ENCODE measurements at places on chromosomes 16 and 17.

GRCh38 chr17:32819787-32820186 lies 57.1 kb downstream of the MYO1D start:
- no peak for DNase-seq

DNA sequence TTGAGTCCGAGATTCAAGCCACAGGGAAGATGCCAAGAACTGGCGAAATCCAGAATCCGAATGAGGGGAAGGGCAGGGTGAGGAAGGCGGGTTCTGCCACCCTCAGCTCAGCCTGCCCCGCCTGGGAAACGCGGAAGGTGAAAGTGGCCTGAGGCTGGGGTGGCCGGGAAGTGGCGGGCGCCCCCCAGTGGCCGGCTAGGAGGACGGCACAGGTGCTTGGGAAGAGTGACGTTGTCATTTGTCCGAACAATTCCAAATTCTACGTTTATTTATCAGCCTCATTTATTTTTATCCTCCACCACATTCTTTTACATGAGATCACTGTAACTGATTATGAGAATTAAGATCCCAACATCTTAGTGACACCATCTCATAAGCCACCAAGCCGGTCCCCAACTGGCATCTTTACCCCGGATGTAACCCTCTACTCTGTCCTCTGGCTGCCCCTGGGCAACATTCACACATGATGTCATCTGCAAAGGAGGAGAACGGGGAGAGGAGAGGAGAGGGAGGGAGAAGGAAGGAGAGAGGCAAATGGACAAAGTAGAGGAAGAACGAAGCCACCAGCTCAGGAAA lies 21.3 kb downstream of the SRCIN1 start:
- DNase-seq: no peak

DNA sequence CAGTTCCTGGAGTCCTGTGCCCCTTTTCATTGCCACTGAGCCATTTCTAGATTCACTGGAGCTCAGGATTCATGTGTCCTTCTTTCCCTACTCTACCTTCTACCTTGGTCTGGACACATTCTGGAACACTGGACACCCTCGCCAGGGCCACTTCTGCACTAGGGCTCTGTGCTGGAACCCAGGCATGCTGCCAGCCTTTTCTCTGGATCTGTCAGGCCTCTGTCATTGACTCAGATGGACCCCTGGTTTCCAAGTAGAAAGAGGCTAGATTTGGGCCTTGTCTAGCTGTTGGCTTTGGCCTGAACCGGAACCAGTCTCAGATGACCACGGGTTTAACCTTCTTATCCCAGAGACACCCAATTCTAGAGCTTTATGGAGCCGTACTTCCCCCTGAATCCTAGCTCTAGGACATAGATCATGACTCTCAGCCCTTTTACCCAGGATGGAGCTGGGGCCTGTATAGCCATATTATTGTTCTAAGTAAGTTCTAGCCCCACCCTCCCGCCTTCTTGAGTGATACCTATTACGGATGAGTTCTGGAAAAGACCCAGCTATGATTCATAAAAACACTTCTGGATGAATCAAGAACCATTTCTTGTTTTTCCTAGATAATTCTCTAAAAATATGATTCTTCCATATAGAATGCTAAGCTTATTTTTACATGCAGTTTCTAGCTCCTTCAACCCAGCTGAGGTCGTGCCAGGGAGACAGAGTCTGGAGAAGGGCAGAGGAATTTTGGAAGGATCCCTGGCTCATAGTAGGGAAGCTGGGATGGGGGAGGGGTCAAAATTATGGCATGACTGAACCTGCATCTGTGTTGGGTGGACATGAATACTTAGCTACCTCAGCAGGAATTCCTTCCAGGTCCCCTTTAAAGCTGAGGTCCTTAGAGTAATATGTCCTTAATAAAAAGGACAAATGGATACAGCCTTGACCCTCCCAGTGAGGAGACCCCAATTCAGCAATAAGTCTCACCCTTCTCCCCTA lies 1.1 kb upstream of the CHRNB1 start:
- no peak for DNase-seq

DNA sequence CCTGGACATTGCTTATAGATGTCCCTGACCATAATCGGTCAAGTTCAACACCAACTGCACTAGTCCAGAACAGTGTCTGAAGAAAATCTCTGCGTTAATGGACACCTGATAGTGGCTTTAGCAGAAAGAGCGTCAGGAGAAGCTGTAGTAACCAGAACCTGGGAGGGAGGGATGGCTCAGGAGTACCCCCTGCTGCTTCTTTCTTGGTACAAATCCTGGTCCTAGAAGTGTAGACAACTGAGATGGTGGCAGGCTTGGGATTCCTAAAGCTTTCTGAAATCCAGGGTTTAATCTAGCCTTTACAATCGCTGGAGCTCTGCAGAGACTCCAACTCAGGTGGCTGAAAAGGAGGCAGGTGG lies 5.4 kb downstream of the MAP3K14 start:
- no peak for DNase-seq

DNA sequence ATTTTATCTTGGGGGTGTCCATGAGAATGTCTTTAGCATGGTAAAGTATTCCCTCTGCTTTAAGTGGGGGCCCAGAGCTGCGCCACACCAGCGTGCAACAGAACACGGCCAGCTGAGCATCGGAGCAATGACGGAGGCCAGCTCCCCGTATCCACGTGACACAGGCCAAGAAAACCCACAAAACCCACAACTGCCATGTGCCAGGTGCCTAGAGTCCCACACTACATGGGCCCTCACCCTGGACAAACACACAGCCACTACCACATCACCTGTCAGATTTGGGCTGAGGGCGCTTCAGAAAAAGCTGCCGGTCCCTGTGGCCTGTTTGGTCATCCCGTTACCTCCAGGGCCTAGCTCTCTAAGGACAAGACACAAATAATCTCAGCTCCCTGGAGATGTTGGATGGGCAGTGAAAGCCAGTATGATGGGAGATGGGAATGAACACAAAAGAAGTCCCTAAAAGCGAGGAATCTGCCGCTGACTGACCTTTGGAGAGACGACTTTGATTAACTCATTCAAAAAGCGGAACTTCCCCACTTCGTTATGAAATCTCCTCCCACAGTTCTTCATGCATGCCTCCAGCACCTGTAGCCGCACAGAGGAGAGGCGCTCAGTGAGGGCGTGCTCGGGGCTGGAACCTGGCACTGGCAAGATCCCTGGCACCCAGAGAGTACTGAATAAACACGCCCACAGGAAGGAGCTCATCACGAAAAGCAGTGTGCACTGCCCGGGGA lies 17.1 kb downstream of the GGA3 start:
- no peak for DNase-seq

GRCh38 chr17:40915721-40916256 lies 21.7 kb downstream of the KRT23 start:
- peak; percentile 31 for DNase-seq

DNA sequence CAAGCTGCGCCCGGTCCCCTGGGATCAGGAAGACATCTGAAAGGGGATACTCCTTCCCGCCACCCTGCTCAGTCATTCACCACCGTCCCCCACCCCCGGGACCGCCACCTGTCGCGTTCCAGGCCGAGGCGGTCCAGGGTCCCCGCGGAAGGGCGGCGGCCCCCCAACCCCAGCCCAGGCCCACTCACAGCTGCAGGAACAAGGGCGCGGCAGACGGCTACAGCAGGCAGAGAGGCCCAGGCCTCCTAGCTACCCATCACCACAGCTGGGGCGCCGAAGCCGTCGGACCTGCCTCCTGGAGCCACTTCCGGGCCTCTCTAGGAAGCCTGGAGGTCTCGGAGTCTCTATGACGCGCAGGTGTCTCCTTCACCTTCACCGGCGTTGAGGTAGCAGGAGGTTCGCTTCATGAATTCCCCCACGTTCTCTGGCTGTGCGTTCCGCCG lies at the start of gene SDR42E1:
SDR42E1 (minus strand) TSS at position 272 of the 443 bp plus-strand sequence. CDS start 10,612 bp downstream, outside the sequence.
- no peak for DNase-seq

- no peak for DNase-seq
These were observed 167.0 kb downstream of the COPRS start for GRCh38 chr17:31692027-31692426.

- peak; percentile 58 for DNase-seq
These were observed 471.6 kb downstream of the SOX9 start for GRCh38 chr17:72592242-72592966.

GRCh38 chr17:39238311-39238972 lies 12.7 kb upstream of the STAC2 start:
- no peak for DNase-seq

DNA sequence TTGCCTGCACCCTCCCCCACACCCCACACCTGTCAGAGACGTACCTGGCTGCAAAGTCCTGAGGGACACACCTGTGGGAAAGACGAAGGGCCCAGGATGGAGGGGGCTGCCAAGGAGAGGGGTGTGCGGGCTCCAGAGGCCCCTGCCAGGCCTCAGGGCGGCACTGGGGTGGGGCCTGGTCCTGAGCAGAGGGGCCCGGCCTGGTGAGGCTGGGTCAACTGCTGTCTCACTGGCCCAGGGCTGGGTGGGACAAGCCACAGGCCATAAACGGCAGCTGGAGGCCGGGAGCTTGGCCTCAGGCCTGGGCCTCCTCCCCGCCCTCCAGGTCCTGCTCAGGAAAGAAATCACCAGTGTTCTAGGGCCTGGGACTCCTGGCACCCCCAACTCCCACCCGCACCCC lies 510 bp downstream of the TPSG1 start:
- no peak for DNase-seq

- no peak for DNase-seq
These were observed 49.8 kb downstream of the IRF8 start for GRCh38 chr16:85948616-85949265.

GRCh38 chr16:79712276-79712675 lies 111.7 kb upstream of the MAF start:
- DNase-seq: no peak

DNA sequence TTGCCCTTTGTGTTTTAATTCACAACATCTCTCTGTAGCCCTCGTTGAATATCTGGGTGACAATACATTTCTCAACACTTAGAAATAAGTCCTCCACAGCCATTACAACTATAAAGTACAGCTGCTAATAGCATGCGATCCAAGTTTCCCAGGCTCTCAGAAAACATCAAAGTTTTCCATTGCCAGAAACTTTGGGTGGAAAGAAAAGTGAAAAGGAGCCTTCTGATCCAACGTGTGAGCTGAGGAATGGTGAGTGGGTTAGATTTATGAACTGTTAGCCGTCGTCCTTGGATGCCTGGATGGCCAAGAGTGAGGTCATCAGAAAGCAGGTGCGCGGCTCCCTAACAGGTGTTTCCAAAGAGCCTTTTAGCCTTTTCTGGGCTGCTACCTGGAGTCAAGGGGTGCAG lies 258.0 kb downstream of the PMP22 start:
- DNase-seq: no peak

GRCh38 chr16:88685156-88686061 lies 898 bp downstream of the SNAI3 start:
- no peak for DNase-seq

DNA sequence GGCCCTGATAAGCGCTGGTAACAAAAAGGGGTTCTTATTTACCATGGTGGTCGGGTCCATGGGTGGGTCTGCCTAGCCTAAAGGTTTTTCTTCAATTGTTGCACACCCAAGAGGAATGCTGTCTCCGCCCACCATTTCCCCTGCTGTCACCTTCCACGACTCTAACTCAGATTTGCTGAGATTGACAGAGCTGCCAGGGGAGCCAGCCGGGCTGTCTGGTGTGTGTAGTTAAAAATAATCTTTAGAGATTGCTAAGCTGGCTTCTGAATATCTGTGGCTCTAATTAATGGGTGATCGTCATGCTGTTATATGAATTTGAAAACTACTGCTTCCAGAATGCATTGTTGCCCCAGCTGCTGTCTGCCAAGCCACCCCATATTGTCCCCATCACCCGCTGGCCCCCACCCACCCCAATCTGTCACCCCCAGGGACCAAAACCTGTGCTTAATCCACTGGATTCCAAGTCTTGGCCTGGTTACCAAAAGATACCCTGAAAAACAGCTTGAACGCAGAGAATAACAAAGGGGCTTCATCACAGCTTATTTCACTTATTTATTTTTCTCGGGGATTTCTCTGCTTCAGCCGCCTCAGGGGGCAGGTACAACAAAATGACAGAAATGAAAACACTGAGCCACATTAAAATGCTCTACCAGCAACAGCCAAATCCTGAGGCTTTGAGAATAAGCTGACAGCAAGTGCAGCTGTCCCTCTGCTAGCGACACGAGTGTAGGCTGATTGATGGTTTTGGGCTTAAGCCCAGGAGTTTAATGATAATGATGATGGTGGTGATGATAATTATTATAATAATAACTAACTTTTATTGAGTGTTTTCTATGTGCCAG lies 46.1 kb upstream of the NLK start:
- no peak for DNase-seq

DNA sequence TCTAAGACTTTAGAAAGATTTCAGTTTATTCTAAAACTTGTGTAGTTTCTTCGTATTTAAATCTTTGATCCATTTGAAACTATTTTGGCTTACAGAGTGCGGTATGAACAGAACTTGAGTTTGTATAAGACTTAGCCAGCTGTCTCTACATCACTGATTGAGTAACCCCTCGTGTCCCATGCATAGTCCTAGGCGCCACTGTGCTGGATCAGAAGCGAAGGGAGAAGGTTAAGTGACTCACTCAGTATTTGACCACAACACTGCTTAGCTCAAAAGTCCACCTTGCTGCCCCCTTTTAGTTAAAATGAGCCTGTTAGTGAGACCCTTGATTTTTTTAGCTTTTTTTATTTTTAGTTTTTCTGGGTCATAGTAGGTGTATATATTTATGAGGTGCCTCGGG lies 28.4 kb downstream of the CD300LB start:
- DNase-seq: no peak

DNA sequence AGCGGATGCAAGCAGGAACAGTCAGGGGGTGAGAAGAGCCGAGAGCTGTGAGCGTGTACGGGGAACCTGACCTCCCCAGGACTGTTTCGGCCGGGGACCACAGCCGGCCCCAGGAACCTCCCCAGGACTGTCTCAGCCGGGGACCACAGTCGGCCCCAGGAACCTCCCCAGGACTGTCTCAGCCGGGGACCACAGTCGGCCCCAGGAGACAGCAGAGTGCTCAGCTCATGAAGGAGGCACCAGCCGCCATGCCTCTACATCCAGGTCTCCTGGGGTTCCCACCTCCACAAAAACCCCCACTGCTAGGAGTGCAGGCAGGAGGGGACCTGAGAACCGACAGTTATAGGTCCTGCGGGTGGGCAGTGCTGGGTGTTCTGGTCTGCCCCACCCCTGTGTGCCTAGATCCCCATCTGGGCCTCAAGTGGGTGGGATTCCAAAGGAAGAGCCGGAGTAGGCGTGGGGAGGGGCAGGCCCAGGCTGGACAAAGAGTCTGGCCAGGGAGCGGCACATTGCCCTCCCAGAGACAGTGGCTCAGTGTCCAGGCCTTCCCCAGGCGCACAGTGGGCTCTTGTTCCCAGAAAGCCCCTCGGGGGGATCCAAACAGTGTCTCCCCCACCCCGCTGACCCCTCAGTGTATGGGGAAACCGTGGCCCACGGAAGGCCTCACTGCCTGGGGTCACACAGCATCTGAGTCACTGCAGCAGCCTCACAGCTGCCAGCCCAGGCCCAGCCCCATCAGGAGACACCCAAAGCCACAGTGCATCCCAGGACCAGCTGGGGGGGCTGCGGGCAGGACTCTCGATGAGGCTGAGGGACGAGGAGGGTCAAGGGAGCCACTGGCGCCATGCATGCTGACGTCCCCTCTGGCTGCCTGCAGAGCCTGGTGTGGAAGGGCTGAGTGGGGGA lies 4.3 kb downstream of the RHBDF1 start:
- no peak for DNase-seq

Data from fibroblast of skin of left biceps (primary cell).